ENCODE measurements at places on chromosomes 12 and 14.
A peak's percentile ranks its signal among the peaks of the same experiment; 100 is the strongest.

DNA sequence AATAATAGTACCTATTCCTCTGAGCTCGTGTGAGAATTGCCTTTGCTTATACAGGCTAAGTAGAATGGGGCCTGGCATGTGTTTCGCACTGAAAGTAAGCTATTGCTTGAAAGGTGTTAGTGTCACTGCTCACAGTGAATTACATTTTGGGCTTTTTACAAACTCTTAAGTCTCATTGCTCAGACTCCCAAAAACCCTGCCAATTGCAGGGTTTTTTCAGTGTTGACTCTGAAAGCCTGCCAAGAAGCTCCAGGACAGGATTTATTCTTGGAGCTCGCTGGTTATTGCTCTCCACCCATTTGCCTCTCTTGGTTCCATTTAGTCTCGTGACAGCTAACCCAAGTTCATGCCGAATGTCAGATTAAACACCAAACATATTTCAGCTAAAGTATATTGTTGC, 39.8 kb downstream of the NOPCHAP1 start:
- peak; percentile 79 for DNase-seq

DNA sequence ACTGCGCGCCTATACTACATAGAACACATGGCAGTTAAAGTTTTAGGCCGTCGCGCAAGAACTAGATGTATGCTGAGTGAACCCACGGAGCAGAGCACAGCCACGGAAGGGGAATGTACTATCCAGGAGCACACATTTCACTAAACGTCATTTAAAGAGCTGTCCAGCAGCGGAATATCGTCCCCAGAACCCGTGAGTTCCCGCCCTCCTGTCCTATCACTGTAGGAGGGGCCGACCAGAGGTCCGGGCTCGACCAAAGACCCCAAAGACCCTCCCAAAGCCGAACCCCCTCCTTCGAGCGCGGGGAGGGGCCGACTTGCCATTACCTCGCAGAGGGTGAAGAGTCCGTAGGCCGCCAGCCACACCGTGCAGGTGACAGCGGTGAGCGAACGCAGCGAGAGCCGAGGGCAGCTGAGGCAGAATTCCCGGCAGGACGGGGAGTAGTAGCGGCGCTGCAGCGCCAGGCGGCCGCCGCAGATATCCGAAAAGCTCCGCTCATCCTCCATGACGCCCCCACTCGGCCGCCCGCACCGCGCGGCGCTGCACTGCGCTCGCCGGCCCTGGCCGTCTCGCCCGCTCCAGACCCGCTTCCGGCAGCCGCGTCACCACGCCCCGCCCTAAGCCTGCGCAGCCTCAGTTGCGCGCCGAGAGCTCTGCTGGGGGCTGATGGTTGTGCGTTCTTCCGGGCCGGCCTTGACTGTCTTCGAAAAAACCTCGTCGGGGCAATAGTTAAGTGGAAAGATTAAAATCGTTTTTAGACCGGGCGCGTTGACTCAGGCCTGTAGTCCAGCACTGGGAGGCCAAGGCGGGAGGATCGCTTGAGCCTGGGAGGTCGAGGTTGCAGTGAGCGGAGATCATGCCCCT, at the start of gene PIGH:
Gene PIGH, minus strand, starts transcription at position 571 of the 864 bp plus-strand sequence. Its CDS starts 65 bp downstream, at position 506.
- peak; percentile 90 for DNase-seq

- DNase-seq = peak; percentile 70
Observed at GRCh38 chr14:22994762-22995275, 12.5 kb upstream of the AJUBA start.

GRCh38 chr12:19547271-19547671, 108.0 kb downstream of the AEBP2 start:
- peak; percentile 49 for DNase-seq

DNA sequence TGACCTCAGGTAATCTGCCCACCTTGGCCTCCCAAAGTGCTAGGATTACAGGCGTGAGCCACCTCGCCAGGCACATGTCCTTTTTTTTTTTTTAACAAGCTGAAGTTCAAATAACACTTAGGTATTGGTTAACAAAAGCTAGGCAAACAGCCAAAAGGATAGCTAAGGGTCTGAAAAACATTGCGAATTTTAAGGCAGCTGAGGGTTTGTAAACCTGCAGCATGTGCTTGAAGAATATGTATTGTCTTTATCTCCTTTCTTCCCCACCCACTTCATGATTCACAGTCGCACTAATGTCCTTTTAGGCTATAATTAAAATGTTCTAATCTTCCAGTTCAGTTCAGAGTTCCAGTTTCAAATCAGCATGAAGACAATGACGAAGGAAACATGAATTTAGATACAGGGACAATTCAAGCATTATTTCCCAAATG, 30.1 kb upstream of the CERS5 start:
- no peak for DNase-seq

GRCh38 chr12:91811481-91812287, 334.0 kb downstream of the BTG1 start:
- DNase-seq = peak; percentile 82

DNA sequence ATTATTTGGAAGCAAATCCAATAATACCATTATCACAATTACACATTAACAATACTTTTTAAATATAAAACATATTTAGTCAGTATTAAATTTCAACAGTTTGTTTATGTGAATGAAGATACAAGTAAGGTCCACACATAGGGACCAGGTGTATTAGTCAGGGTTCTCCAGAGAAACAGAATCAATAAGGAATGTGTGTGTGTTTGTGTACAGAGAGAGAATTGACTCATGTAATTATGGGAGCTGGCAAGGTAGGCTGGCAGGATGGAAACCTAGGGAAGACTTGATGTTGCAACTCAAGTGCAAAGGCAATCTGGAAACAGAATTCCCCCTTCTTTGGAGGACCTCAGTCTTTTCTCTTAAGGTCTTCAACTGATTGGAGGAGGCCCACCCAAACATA, 123.2 kb upstream of the OTX2 start:
- DNase-seq = no peak

- DNase-seq = no peak
Observed at GRCh38 chr12:68264158-68264855, 10.9 kb upstream of the IL22 start.

DNA sequence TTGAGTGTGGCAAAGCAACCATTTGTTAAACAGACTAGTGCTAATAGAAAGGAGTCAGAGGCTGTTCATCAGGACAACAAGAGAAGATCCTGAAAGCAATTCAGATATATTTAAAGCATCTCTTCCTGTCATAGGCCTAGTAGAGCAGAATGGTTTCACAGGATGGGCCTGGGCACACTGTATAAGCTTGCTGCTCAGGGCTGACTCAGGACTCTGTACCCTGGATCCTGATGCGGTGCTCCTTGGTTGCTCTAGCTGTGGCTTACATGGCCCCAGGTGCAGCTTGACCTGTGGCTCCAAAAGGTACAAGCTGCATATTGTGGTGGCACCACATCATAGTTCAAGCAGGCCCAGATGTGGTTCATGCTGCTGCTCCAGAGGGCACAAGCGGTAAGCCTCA, 313.4 kb downstream of the ETNK1 start:
- DNase-seq = no peak

All from muscle of back (tissue), 13 donors.